ENCODE measurements at places on chromosomes 11 and 22.

GRCh38 chr11:65981972-65982823 lies 19.8 kb downstream of the EIF1AD start:
- H3K36me3 ChIP-seq, result peaks cover 19% of the 10 kb centered on the region
- no peaks in the 10 kb centered on the region for H3K4me1 ChIP-seq
- no peak overlapping the region for H3K27ac ChIP-seq
- DNase-seq, result no peak
- no peak overlapping the region for H3K4me3 ChIP-seq

GRCh38 chr11:101211407-101211975 lies 81.9 kb upstream of the PGR start:
- DNase-seq, result no peak
- H3K27me3 ChIP-seq, result no peaks in the 10 kb centered on the region
- no peaks in the 10 kb centered on the region for H3K36me3 ChIP-seq
- H3K4me3 ChIP-seq, result no peak overlapping the region

DNA sequence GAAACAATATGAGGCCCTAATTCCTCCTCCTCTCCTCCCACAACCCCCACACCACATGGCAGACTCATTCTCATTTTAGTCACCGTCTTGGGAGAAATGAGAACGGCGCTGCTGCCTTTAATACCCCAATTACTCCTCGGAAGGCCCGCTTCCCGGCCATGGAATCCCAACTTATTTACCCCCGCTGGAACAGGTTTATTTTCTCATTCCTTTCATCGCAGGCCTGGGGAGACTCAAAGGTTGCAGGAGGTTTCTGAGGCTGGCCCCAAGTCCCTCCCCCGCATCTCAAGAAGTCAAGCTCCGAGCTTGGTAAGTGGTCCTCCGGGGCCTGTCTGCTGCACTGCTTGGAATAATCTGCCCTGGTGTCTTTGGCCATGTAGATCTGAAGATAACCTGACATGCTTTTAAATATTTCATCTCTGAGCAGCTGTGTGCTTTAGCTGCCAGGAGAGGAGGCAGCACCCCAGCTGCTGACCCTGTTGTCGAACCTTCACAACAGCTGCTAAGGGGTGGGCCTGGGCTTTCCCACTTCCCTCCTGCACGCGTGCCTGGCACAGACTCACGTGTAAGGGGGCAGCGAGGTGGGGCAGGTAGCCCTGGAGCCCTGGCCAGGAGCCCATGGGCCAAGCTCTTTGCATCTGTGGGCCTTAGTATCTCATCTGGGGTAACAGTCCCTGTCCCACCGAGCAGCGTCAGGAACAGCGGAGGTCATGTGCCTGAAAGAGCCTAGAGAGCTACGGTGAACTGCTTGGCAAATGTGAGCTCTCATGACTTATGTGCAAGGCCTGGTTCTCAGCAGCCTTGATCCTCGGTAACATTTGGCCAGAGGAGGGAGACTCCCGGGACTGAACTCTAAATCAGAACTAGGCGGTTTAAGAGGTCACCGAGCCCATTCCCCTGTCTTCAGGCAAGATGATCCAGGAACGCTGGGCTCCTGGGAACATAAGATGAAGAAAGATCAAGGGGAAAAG lies 164.6 kb downstream of the ST3GAL4 start:
- H3K27ac ChIP-seq, result no peak overlapping the region
- no peak overlapping the region for H3K4me3 ChIP-seq
- no peaks in the 10 kb centered on the region for H3K36me3 ChIP-seq
- no peaks in the 10 kb centered on the region for H3K27me3 ChIP-seq

DNA sequence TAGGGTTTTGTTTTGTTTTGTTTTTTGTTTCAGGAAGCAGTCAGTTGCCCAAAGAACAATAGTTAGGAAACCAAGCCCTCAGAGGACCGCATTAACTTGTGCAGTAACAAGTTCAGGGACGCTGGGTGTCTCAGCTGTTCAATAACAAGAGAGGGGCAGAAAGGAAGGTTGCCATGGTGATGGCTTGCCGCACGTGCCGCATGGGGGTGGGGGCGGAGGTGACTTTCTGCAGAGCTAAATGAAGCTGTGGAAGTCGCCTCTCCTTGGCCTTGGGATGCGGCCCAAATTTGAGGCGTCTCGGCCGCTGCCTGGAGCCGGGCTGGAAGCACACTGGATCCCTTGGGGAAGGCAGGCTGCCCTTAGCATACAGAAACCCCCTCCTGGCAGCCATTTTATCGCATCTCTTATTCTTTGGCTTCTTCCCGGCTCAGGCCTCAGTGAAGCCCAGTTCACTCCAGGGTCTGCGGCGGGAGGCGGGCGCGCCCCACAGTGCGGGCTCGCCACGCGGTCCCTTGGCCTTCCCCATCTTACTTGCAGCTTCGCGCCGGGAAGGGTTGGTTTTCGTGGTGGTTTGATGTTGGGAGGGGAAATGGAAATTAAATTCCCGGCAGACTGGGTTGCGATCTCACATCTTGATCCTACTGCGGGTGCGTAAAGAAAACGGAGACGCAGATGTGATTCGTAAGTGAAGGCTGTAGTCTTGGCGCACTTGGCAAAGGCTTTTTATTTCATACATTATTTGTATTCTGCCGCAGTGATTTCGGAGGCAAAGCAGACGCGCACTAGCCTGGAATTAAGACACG lies 94.3 kb downstream of the SLC17A6 start:
- no peaks in the 10 kb centered on the region for H3K36me3 ChIP-seq
- no peak for DNase-seq
- no peaks in the 10 kb centered on the region for H3K4me1 ChIP-seq
- no peaks in the 10 kb centered on the region for H3K27me3 ChIP-seq
- H3K27ac ChIP-seq, result no peak overlapping the region

GRCh38 chr11:93740031-93740729 lies 1.1 kb downstream of the TAF1D start:
- H3K27ac ChIP-seq, result peak overlapping the region; percentile 87
- H3K27me3 ChIP-seq, result no peaks in the 10 kb centered on the region
- peaks cover 36% of the 10 kb centered on the region for H3K4me1 ChIP-seq
- peaks cover 55% of the 10 kb centered on the region for H3K36me3 ChIP-seq

- no peak overlapping the region for H3K4me3 ChIP-seq
- H3K36me3 ChIP-seq, result no peaks in the 10 kb centered on the region
- peaks cover 10% of the 10 kb centered on the region for H3K27me3 ChIP-seq
Observed at GRCh38 chr11:96578379-96578778, 188.6 kb downstream of the JRKL start.

DNA sequence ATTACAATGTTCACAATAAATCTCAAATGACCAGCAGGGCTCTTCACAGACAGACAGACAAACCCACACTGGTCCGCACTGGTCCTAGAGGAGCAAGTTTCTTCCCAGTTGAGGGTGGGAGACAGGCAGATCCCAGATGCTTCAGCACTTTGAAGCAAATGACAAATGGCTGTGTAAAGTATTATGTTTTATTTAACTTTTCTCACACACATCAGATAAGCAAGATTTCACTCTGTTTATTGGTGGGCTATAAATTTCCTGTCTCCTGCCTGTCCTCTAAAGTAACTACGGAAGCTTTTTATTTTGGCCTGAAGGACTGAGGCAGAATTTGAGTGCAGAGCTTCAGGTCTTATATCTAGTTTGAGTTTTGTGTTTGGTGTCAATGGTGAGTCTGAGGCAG lies 174.7 kb upstream of the MTNR1B start:
- no peaks in the 10 kb centered on the region for H3K4me1 ChIP-seq
- H3K27ac ChIP-seq, result no peak overlapping the region
- no peaks in the 10 kb centered on the region for H3K36me3 ChIP-seq
- H3K4me3 ChIP-seq, result no peak overlapping the region
- no peaks in the 10 kb centered on the region for H3K27me3 ChIP-seq

DNA sequence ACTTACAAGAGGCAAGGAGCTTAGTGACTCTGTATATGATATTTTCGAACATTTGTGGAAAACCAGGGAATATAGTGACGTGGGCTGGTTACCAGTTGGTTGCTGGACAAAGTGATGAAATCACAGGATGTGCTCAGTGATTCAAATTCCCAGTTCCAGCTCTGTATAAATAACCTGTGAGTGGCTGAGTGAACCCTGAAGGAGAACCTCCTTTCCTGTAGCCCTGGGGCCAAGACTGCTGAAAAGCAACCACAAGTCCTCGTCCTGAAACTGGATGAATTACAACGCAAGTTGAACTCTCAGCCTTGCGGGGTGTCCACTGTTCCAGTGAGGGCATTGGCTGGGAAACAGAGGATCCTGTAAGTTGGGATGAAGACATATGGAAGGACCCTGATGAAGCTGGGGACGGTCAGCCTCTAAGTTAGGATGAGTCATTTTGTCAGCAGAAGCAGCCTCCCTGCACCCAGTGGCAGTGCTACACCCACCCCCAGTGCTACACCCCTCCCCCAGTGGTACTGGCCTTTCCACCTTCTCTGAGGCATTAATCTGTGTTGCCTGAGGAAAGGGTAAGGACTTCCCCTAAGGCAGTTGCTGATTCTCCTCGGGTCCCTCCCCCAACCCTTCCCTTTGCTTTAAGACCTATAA lies 22.0 kb upstream of the CD81 start:
- no peaks in the 10 kb centered on the region for H3K36me3 ChIP-seq
- H3K27ac ChIP-seq, result no peak overlapping the region
- no peak overlapping the region for H3K4me3 ChIP-seq
- H3K27me3 ChIP-seq, result no peaks in the 10 kb centered on the region
- peaks cover 3% of the 10 kb centered on the region for H3K4me1 ChIP-seq

DNA sequence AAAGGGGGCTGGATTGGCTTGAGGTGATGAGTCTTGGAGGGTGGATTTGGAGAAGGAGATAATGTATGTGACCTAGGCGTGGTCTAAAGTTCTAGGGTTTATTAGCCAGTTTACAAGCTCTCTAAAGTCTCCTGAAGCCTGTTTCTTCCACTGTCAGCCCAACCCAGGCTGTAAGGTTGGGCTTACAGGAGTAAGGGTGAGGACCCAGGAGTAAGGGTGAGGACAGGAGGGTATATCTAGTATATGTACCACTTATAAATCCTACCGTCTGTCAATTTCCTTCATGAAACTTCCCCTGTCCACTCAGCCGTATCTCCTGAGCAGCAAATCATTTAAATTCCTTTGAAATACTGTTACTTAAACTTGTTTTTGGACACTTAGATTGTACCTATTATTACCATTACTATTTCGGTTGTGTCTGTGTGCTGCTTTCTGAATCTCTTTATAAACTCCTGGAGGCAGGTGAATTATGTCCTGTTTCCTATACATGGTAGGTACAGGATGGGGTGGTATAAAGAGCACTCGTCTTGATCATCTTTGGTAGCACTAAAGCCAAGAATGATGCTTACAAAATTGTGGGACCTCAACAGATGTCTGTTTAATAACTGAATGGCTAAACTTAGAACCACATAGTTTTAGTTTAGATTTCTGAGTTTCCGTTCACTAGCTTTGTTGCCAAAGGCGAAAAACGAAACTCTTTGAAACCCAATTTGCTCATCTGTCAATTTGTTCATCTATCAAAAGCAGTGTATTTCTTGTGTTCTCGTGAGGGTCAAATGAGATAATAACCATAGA lies 192.0 kb downstream of the GRIK4 start:
- H3K4me3 ChIP-seq, result no peak overlapping the region
- no peak for DNase-seq
- no peaks in the 10 kb centered on the region for H3K4me1 ChIP-seq
- H3K27me3 ChIP-seq, result no peaks in the 10 kb centered on the region

DNA sequence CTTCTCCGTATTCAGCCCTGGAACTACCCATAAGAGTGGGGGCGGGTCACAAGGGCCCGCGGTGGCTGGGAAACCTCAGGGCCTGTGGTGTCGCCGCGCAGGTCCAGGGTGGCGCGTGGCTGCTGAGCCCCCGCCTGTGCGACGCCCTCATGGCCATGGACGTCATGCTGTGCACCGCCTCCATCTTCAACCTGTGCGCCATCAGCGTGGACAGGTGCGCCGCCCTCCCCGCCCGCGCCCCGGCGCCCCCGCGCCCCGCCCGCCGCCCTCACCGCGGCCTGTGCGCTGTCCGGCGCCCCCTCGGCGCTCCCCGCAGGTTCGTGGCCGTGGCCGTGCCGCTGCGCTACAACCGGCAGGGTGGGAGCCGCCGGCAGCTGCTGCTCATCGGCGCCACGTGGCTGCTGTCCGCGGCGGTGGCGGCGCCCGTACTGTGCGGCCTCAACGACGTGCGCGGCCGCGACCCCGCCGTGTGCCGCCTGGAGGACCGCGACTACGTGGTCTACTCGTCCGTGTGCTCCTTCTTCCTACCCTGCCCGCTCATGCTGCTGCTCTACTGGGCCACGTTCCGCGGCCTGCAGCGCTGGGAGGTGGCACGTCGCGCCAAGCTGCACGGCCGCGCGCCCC lies 2.4 kb downstream of the DRD4 start:
- no peak for DNase-seq
- H3K4me3 ChIP-seq, result no peak overlapping the region
- no peaks in the 10 kb centered on the region for H3K4me1 ChIP-seq
- H3K36me3 ChIP-seq, result peaks cover 16% of the 10 kb centered on the region
- H3K27me3 ChIP-seq, result no peaks in the 10 kb centered on the region

GRCh38 chr11:110031171-110031570 lies 62.0 kb upstream of the ZC3H12C start:
- H3K4me1 ChIP-seq, result no peaks in the 10 kb centered on the region
- H3K36me3 ChIP-seq, result no peaks in the 10 kb centered on the region
- H3K27ac ChIP-seq, result no peak overlapping the region
- H3K4me3 ChIP-seq, result no peak overlapping the region
- H3K27me3 ChIP-seq, result no peaks in the 10 kb centered on the region

- H3K4me1 ChIP-seq, result no peaks in the 10 kb centered on the region
- no peaks in the 10 kb centered on the region for H3K36me3 ChIP-seq
- H3K4me3 ChIP-seq, result peak within 1 kb of the TSS; percentile 37
- H3K27ac ChIP-seq, result no peak within 1 kb of the TSS
- H3K27me3 ChIP-seq, result peaks cover 4% of the 10 kb centered on the region
Observed at GRCh38 chr11:130448416-130449309, at the start of gene ADAMTS15. Gene ADAMTS15, plus strand, starts transcription at chr11:130448645. Its CDS starts 329 bp downstream, at chr11:130448974.

- no peak overlapping the region for H3K27ac ChIP-seq
- no peaks in the 10 kb centered on the region for H3K36me3 ChIP-seq
- H3K4me1 ChIP-seq, result no peaks in the 10 kb centered on the region
- DNase-seq, result no peak
- H3K27me3 ChIP-seq, result no peaks in the 10 kb centered on the region
Observed at GRCh38 chr11:118856314-118856713, 27.4 kb upstream of the CXCR5 start.

- peaks cover 62% of the 10 kb centered on the region for H3K36me3 ChIP-seq
- no peak overlapping the region for H3K4me3 ChIP-seq
- H3K27me3 ChIP-seq, result no peaks in the 10 kb centered on the region
- DNase-seq, result no peak
Observed at GRCh38 chr11:67308031-67308866, 4.9 kb downstream of the SSH3 start.

GRCh38 chr11:11478687-11479086 lies 125.6 kb upstream of the CSNK2A3 start:
- no peaks in the 10 kb centered on the region for H3K36me3 ChIP-seq
- H3K4me3 ChIP-seq, result no peak overlapping the region
- no peak for DNase-seq
- H3K27ac ChIP-seq, result no peak overlapping the region

- H3K4me3 ChIP-seq, result no peak overlapping the region
- H3K4me1 ChIP-seq, result no peaks in the 10 kb centered on the region
- H3K36me3 ChIP-seq, result no peaks in the 10 kb centered on the region
- no peak for DNase-seq
Observed at GRCh38 chr11:75022296-75022695, 33.6 kb downstream of the NEU3 start.

- DNase-seq, result no peak
- peak overlapping the region; percentile 54 for H3K27ac ChIP-seq
- peaks cover 20% of the 10 kb centered on the region for H3K36me3 ChIP-seq
- H3K4me1 ChIP-seq, result peaks cover 7% of the 10 kb centered on the region
Observed at GRCh38 chr11:116861539-116861938, 24.1 kb upstream of the APOA1 start.

GRCh38 chr11:102528618-102529017 lies 1.9 kb downstream of the MMP7 start:
- H3K4me3 ChIP-seq, result no peak overlapping the region
- no peak for DNase-seq
- no peak overlapping the region for H3K27ac ChIP-seq
- peaks cover 5% of the 10 kb centered on the region for H3K4me1 ChIP-seq
- no peaks in the 10 kb centered on the region for H3K27me3 ChIP-seq

GRCh38 chr11:117953024-117953671 lies 23.9 kb upstream of the TMPRSS13 start:
- no peaks in the 10 kb centered on the region for H3K4me1 ChIP-seq
- no peak for DNase-seq
- no peak overlapping the region for H3K4me3 ChIP-seq
- no peaks in the 10 kb centered on the region for H3K36me3 ChIP-seq
- no peak overlapping the region for H3K27ac ChIP-seq

Data from RWPE2 (cell line).